ENCODE measurements at places on chromosomes 16 and 17.
A peak's percentile ranks its signal among the peaks of the same experiment; 100 is the strongest.

DNA sequence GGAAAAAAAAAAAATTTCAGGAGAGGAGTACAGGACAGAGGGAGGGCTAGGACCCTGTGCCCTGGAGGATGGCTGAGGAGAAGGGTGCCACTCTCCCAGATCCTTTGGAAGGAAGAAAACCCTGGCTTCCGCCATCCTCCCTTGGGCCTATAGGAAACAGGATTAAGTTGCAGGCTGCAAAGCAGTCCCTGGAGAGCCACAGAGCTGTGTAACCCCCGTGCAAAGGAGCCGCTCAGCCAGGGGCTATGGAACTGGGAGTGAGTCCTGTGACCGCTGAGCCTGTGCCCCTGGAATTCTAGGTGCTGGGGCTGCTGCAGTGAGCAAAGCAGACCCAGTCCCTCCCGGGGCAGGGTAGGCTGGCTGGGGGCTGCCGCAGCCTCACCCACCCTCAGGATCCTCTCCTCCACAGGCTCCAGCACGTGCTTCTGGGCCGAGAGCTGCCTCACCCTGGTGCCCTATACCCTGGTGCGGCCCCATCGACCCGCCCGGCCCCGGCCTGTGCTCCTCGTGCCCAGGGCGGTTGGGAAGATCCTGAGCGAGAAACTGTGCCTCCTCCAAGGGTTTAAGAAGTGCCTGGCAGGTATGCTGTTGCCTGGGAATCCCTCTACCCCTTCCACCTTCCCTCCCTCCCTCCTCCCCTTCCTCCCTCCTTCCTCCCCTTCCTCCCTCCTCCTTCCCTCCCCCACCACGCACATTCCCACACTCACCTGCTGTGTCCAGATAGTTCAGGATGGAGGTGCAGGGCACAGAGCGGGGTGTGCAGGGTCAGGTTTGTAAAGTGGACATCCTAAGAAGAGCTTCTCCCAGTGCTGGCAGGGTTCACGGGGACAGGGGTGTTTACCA lies 15.3 kb downstream of the SGSH start:
- DNase-seq, result no peak

DNA sequence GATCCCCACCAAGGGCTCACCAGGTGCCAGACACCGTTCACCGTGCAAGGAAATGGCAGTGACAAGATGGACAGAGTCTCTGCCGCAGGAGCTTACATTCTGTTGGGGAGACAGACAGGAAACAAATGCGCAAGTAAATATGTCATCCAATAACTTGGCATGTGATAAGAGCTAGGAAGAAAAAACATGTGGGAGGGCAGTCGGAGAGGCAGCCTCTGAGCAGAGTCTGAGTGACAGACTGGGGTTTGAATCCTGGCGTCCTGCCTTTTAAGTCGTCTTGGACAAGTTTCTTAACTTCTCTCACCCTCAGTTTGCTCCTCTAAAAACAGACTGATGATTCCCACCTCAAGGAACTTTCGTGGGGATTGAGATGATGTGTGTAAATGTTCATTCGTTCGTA lies 7.2 kb downstream of the SGSM2 start:
- DNase-seq, result no peak

- DNase-seq, result no peak
Measured at GRCh38 chr17:8914554-8914953, 47.1 kb upstream of the PIK3R6 start.

DNA sequence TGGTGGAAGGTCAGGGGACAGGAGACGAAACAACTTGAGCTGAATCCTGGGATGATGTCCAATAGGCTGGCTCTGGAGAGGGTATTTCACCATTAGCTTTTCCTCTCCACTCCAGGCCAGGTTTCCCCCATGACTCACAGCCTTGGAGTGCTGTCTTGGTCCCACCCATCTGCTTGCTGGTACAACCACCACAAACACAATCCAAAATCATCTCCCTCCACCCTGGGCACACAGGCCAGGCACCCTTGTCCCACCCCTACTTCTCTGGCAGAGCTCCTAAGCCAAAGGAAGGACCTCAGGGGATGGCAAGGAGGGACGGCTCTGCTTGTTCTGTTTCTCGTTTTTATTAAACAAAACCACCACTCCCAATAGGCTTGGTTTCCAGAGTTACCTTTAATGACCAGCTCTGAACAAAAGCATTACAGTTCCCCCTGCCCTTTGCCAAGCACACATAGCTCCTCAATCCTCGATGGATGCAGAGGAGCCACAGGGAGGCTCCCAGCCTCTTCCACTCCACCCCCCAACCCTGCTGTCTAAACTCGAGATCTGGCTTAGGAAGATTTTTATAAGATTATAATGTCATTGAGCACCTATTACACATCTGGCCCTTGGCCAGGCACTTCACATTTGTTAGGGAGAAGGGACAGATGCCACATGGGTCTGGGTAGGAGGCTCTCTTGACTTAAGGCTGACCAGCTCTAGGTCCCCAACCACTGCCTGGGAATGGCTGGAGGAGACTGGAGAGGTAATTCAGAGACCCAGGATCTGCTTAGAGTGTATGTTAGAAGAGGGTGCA lies 13.3 kb downstream of the CAVIN1 start:
- DNase-seq, result peak; percentile 91

GRCh38 chr17:19539841-19540311 lies 6.2 kb downstream of the SLC47A1 start:
- no peak for DNase-seq

DNA sequence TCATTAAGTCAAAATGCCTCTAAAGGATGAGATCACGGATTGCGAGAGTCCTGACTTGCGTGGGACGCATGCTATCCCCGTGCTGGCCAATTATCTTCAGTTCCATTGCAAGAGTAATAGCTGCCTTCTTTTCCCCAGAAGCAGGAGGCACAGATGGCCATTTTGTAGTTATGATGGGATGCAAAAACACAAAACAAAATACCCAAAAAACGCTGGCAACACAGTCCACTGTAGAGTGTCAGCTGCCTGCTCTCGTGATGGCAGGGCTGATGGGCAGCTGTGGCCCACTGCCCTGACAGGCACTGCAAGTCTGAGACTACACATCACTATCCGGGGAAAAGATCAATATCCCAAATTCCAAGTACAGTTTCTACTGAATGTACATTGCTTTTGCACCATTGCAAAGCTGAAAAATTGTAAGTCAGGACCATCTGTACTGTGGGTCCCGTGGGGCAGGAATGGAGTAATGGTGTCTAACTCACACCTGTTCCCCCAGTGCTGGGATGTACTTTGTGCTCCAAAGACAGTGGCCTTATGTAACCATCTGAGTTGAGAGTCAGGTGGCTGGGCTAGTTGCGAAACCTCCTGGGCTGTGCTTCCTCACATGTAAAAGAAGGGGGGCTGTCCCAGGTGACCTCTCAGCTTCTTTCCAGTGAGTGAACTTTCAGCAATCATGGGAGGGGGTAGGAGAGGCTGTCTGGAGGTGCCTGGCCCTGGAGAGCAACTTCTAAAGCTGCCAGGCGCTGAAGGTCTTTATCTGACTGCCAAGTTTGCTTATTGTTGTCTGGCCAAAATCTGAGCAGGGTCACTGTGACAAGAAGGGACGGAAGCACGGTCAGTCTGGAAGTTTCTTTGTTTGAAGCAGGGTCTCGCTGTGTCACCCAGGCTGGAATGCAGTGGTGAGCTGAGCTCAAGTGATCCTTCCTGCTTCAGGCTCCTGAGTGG lies 4.7 kb downstream of the SLC47A1 start:
- DNase-seq, result no peak

- DNase-seq, result peak; percentile 71
Measured at GRCh38 chr16:21169249-21169981, 10.9 kb downstream of the LDAF1 start.

GRCh38 chr17:31095236-31096105 lies 694 bp downstream of the NF1 start:
- DNase-seq, result peak; percentile 47

DNA sequence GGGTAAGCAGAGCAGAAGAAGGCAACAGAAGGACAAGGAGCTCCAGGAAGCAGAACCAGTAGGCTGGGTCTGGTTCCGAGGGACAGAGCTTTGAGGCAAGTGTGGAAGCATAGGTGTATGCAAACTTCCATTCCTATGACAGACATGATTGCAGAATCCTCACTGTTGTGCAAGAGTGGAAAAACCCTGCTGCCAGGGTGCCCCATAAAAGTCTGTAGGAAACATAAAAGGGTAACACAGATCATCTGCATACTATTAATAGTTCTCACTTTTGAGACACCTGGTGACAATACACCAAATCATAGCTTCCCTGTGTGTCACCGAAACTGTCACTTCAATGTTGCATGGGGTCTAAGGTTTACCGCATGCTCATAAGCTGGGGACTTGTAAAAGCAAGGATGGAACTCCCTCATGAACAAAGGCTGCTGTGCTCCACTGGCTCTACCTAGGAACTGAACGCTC lies 39.7 kb downstream of the ARHGAP17 start:
- DNase-seq, result peak; percentile 66

DNA sequence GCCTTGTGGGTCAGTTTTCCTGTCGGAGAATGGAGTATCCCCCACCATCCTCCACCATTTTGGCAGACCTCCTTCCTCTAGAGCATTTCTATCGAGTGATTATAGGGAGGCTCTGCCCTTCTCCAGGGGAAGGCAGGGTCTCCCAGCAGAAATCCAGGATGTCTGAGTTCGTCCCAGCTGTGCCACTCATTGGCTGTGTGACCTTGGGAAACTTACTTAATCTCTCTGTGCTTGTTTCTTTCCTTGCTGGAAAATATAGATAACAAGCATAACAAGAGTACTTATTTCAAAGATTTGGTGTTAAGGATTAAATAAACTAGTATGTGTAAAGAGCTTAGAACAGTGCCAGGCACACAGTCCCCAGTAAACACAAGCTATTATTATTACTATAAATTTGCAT lies 14.8 kb downstream of the ATP2A3 start:
- no peak for DNase-seq

- DNase-seq, result peak; percentile 43
Measured at GRCh38 chr16:67928561-67929364, 2.9 kb downstream of the CTRL start.

DNA sequence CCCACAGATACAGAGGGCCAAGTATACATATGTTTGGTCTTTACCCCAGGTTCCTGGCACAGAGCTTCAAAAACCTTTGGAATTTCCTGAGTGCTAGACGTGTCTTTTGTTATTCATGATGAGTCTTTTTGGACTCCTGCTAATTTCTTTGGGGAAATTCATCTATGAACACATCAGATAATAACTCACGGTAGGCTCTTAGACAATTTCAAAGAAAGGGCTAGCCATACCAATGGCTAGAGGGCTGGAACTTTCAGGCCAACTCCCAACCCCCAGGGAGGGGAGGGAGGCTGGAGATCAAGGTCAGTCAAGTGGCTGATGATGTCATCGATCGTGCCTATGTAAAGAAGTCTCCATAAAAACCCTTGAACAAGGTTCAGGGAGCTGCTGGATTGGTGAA lies 101.9 kb downstream of the STX8 start:
- peak; percentile 49 for DNase-seq

GRCh38 chr16:9395958-9396359 lies 304.5 kb downstream of the HAPSTR1 start:
- no peak for DNase-seq

All from IMR-90 (cell line).